ENCODE measurements at places on chromosomes 11 and 22. TPM values are rescaled to one million over a fixed set of nuclear protein-coding genes. Genes with fewer than 3 reads are reported as not detected.

Gene C11orf42
- total RNA-seq: not detected

GRCh38 chr11:67352546-67353316, 615 bp downstream of the POLD4 start:
- peak; percentile 64 for DNase-seq

- DNase-seq: no peak
Measured at GRCh38 chr11:33770236-33770635, 4.1 kb downstream of the FBXO3 start.

- DNase-seq: no peak
Measured at GRCh38 chr22:33756508-33756949, 163.7 kb downstream of the LARGE1 start.

DNA sequence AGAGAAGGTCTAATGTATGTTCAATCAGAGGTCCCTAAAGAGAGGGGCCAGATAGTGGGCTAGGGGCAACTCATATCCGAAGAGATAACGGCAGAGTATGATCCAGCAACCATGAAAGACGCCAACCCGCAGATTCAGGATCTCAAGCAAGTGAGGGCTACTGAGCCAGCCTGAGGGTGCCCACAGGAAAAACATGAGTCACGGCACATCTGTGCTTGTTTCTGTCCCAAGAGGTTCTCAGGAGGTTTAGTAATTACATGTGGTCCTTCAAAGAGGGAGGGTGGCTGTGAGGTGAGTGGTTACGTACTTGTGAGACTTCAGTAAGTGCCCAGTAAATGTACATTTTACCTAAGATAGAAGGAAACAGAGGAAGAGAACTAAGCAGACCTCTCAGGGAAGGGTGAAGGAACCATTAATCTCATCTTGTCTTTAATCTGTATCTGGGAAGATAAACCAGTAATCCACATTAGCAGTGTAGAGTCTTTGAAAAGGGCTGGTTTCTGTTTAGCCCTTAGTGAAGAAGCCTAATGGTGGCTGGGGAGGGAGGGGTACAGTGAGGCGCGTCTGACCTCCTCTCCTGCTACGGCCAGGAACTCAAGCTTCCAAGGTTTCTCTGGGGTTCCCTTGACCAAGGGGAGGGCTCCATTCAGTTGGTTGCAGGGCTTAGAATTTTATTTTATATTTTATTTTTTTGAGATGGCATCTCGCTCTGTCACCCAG, 10.2 kb downstream of the SIRT3 start:
- no peak for DNase-seq

DNA sequence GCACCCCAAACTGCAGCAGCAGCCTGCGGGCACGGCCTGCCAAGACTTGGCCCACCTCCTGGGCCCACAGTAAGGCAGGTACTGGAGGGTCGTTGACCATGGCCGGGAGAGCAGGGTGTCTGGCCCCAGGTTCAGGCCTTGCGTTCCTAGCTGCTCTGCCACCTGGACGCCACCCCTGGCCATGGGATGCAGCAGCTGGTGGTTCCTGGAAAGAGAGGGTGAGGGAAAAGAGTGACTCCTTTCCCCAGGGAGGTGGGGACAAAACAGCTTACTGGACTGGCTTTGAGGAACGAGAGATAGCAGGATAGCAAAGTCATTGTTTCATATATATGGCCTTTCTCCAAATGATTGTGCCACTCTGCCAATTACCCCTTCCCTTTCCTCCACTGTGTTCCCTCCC, 1.8 kb downstream of the BSCL2 start:
- DNase-seq: no peak

GRCh38 chr11:106585061-106585460, 433.2 kb downstream of the GUCY1A2 start:
- DNase-seq: no peak
